ENCODE measurements at places on chromosomes 6 and 20.

DNA sequence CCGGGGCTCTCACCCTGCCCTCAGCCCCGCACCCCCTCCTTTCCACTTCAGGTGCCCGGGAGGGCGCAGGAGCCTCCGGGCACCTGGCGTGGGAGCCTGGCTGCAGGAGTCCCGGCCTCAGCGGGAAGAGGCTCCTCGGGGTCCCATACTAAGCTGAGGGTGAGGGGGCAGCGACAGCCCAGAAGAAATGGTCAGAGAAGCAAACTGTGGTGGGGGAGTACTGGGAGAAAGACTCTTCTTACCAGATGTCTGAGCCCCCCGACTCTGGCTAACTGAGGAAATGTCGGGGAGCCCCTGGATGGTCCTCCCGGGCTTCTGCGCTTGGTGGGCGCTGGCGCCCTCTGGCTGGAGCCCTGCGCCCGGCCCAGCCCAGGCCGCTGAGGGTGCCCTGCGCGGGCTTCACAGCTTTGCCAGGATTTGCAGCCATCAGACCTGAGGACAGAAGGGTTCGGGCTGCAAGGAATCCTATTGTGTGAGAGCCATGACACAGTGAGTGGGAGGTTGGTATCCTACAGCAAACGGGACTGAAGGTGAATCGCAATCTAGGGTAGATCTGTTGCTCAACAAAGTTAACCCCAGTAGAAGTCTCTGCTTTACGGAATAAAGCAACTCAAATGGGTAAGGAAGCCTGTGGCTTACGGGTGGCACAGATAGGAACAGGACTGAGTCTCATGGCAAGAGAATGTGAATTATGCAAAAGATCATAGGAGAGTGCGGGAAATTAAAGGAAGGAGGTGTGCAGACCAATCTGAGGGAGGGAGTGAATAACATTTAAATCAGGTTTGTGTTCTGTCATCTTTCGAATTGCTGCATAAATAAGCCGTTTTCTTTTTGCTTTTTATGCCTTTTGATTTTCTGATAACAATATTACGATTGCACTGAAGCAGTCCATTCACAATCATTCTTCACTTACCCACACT, 639 bp upstream of the RCAN2 start:
- DNase-seq = peak; percentile 54

DNA sequence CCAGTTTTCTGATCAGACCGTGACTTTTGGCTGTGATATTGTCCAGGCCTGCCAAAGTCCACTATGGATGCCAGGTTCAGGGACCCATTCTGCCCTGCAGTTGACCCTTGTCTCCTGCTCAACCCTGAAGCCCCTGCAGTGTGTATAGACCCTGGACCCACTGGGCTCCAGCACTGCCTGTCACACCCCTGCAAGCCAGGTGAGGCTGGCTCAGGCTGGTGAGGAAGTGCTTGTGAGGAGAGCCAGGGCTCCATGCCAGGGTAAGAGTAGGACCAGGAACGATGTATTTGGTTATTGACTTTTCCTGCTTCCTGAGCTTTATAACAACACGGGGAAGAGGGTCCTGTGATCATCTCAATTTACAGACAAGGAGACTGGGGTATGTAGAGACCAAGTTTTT, 19.1 kb upstream of the CD93 start:
- DNase-seq = no peak

DNA sequence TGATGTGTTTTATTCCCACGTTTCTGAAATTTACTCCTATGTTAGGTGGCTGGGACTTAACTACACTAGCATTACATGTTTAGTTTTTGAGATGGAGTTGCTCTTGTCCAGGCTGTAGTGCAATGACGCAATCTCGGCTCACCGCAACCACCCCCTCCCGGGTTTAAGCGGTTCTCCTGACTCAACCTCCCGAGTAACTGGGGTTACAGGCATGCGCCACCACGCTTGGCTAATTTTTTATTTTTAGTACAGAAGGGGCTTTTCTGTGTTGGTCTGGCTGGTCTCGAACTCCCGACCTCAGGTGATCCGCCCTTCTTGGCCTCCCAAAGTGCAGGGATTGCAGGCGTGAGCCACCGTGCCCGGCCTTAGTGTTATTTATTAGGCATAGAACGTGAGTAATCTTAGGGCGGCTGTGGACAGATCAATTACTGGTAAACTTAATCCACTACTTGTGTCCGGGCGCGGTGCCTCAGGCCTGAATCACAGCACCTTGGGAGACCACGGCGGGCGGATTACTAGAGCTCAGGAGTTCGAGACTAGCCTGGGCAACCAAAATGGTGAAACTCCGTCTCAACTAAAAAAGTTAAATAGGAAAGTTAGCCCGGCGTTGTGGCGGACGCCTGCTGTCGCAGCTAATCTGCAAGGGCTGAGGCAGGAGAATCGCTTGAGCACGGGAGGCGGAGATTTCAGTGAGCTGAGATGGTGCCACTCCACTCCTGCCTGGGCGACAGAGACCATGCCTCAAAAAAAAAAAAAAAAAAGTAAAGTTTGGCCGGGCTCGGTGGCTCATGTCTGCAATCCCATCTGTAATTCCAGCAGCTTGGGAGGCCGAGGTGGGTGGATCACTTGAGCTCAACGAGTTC, 123.7 kb upstream of the BTN3A2 start:
- DNase-seq = no peak

GRCh38 chr6:158909938-158910337, 90.1 kb downstream of the RSPH3 start:
- no peak for DNase-seq
